Activated CD4-positive, CD25-positive, alpha-beta regulatory T cell (primary cell): ENCODE measurements at places on chromosomes 7 and 10.

DNA sequence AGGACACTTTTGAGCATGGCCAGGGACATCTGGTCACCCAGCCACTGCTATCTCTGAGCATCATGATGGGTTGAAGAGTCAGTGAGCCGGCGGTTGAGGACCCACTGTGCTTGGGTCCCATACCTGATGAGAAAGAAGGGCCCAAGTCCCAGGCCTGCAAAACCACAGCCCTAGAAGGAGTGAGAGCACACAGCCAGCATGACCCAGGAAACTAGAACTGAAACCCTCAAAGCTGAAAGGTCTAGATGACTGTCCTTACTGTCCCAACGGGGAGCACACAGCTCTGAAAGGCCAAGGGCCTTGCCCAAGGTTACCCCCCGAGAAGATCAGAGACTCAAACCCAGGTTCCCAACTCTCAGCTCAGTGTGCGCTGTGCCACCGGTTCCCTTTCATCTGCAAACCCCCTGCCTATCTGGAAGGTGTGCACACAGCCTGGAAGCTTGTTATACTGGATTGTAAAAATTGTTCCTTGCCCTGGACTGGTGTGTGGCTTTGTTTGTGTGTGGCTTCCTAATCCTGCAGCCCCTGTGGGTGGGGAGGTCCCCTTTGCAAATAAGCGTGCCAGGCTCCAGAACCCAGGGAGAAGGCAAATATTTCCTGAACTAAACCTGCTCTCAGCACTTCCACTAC is 22.6 kb upstream of the PSAP start:
- DNase-seq = no peak

GRCh38 chr10:30463944-30464451 is 30.0 kb downstream of the MAP3K8 start:
- no peak for DNase-seq

GRCh38 chr7:151447312-151447711 is 7.4 kb upstream of the CRYGN start:
- no peak for DNase-seq

- DNase-seq = no peak
Measured at GRCh38 chr10:112307358-112308124, 24.3 kb downstream of the TECTB start.

- DNase-seq = no peak
Measured at GRCh38 chr10:119705434-119705831, 20.4 kb upstream of the INPP5F start.

DNA sequence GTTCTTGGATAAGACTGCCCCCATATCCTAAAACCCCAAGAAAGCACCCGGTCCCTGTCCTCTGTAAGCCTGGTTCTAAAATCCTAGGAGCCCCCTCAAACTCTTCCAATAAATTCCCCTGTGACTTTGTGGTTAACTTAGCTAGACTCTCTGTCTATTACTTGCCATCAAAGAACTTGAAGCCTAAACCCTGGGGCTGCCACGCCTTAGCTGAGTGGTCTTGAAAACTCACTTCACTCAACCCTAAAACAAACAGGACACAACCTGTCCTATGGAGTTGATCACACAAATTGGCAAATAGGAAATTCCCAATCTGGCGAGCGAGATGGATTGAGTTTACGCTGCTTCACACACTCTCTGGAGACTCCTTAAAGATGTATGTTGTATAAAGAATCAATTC is 191.4 kb upstream of the SVIL start:
- DNase-seq = no peak

- DNase-seq = no peak
Measured at GRCh38 chr7:94041529-94041928, 37.4 kb upstream of the BET1 start.

DNA sequence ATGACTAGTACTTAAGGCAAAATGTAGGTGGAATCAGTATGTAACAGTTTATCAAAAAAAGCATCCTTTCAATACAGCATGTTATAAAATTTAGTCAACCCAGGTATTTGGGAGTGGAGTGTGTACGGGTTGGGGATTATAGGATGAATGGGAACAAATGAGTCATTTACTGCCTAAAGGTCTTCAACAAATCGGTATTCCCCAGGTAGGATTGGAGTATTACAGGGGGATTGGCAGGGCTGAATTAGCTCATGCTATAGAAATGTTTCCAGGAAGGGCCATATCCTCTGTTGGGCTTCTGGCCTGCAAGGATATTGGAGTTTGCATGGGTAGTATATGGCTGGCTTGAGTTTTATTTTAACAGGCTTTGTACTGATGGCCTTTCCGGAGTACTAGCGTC is 723.7 kb downstream of the SORCS1 start:
- no peak for DNase-seq

- DNase-seq = no peak
Measured at GRCh38 chr7:109131141-109131540, 561.5 kb downstream of the DNAJB9 start.

DNA sequence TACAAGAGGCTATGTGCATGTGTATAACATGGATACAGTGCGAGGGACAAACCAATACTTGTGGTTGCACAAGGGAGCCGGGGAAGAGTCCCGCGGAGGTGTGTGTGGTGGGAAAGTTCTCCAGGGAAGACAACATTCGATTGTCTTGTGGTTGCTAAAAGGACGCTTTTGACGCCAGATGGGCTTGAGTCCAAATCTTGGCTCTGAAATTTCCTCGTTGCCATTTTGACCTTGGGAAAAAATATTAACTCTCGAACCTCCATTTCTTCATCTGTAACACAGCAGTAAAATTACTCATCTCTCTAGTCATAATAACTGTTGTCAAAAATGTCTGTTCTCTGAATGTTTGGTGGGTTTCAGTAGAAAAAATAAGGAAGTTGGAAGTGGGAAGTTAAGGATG is 16.5 kb downstream of the PLXDC2 start:
- no peak for DNase-seq

DNA sequence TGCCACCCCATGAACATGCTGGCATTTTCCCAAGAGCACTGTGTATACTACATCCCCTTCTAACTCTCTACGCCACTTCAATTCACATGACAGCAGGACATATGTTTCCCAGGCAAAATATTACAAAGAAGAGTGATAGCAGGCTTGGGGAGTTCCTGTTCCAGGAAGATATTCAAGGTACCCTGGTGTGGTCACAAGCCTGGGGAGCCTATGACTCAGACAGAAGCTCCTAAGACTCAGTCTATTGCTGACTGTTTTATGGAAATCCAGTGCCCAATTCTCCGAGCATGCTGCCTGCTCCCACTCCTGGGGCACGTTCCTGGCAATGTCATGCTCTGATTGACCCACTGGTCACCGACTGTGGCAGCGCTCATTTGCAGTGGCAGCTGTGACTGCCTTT is 23.5 kb upstream of the ABLIM1 start:
- DNase-seq = no peak

- DNase-seq = no peak
Measured at GRCh38 chr10:103276896-103277712, at the start of gene INA. Gene INA, plus strand, starts transcription at chr10:103277138. Its CDS starts 74 bp downstream, at chr10:103277212.

DNA sequence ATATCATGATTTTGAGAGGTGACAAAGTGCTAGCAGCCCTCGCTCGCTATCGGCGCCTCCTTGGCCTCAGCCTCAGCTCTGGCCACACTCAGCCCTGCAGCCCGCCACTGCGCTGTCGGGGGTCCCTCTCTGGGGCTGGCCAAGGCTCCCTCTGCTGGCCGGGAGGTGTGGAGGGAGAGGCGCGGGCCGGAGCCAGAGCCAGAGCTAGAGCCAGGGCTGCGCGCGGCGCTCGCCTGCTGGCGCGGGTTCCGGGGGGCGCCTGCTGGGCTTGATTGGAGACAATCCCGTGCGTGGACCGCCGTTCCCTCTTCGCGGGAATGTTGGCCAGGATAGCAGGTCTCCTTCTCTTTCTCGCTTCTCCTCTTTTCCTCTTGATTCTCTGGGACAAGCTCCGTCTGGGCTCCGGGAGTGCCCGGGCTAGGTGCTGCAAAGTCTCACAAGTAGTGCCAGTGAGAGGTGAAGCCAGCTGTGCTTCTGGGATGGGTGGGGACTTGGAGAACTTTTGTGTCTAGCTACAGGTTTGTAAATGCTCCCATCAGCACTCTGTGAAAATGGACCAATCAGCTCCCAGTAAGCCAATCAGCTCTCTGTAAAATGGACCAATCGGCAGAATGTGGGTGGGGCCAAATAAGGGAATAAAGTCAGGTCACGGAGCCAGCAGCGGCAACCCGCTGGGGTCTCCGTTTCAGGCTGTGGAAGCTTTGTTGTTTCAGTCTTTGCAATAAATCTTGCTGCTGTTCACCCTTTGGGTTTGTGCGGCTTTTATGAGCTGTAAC is 43.4 kb upstream of the ELMO1 start:
- DNase-seq = no peak
